A549 treated with RU486 at 1 μM for 4 hours (cell line): ENCODE measurements at places on chromosomes 4 and X. TPM values are rescaled to one million over a fixed set of nuclear protein-coding genes. Genes with fewer than 3 reads are reported as not detected.

EDA gene
- total RNA-seq = 0.35 to 0.88 TPM (median 0.55 TPM) in 5 replicates

CC2D2A gene
- 11.8 to 20.0 TPM (median 12.6 TPM) in 5 replicates for total RNA-seq

PDGFRA gene
- total RNA-seq = 0.34 to 0.66 TPM (median 0.61 TPM) in 5 replicates

STS gene
- total RNA-seq = 1.5 to 2.3 TPM (median 2.1 TPM) in 5 replicates

LRAT gene
- total RNA-seq = 0.09 TPM in 1 of 5 replicates, not detected in the others

ZXDB gene
- 3.0 to 7.1 TPM (median 6.8 TPM) in 5 replicates for total RNA-seq

RFC1 gene
- total RNA-seq = 17.4 to 21.2 TPM (median 19.9 TPM) in 5 replicates

CLGN gene
- 3.8 to 7.0 TPM (median 5.6 TPM) in 5 replicates for total RNA-seq

TAF7L gene
- 0.06 to 0.24 TPM (median 0.22 TPM) in 3 of 5 replicates, not detected in the others for total RNA-seq

L1CAM gene
- total RNA-seq = 18.0 to 23.1 TPM (median 20.8 TPM) in 5 replicates

HTN3 gene
- not detected in 5 replicates for total RNA-seq
